Foreskin fibroblast (primary cell): ENCODE measurements at places on chromosomes 2 and 18.

DNA sequence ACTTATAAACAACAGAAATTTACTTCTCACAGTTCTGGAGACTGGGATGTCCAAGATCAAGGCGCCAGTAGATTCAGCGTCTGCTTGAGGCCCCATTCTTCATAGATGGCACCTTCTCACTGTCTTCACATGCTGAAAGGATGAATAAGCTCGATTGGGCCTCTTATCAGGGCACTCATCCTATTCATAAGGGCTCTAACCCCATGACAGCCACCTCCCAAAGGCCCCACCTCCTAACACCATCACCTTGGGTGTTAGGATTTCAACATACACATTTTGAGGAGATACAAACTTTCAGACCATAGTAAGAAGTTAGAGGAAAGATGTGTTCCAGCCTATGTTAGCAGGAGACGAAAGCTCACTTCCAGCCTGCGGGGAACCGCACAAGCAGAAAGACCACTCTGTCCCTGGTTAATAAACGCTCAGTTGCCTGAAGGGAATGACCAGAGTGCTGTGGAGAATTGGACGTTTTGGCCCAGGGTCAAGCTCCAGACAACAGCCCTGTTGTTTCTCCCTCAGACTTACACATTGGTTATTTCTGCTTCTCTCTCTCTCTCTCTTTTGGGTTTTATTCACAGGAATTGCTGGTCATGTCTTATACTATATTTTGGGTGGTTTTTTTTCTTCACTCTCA lies 90.3 kb downstream of the MAPRE2 start:
- peak; percentile 20 for DNase-seq

- DNase-seq = no peak
These were observed 259.7 kb downstream of the ETAA1 start for GRCh38 chr2:67656875-67657274.

GRCh38 chr18:54774981-54775665 lies 53.2 kb upstream of the RAB27B start:
- peak; percentile 28 for DNase-seq

- no peak for DNase-seq
These were observed 79.9 kb upstream of the NDUFV2 start for GRCh38 chr18:9022397-9023155.

DNA sequence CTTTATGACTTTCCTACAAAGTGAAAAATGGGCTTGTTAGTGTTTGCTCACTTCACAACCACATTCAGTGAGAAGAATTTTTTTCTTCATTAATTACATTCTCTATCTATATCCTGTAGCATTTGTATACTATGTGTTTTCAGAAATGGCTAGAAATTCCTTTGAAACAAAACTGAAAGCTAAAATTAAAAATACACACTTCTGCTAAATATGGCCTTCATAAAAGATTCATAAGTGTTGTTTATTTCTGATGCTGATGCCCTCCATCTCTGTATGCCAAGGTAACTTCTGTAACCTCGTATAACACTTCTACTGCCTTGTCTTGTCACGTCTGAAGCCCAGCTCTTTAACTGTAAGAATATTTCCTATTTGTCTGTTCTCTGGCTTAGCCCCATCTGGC lies 59.8 kb downstream of the PMAIP1 start:
- no peak for DNase-seq

DNA sequence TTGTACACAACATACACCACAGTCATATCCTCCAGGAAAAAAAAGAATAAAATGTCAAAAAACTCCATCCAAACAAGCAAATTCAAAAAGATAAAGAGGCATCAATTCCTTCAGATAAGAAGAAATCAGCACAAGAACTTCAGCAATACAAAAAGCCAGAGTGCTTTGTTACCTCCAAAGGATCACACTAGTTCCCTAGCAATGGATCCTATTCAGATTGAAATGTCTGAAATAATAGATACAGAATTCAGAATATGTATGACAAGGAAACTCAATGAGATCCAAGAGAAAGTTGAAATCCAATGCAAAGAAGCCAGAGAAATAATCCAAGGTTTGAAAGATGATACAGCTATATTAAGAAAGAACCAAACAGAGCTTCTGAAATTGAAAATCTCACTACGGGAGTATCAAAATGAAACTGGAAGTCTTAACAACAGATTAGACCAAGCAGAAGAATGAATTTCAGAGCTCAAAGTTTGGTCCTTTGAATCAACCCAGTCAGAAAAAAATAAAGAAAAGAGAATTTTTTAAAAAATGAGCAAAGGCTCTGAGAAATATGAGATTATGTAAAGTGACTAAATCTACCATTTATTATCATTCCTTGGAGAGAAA lies 80.6 kb downstream of the TRABD2A start:
- DNase-seq = no peak

- peak; percentile 71 for DNase-seq
These were observed 6.5 kb upstream of the YWHAQ start for GRCh38 chr2:9637330-9637729.

DNA sequence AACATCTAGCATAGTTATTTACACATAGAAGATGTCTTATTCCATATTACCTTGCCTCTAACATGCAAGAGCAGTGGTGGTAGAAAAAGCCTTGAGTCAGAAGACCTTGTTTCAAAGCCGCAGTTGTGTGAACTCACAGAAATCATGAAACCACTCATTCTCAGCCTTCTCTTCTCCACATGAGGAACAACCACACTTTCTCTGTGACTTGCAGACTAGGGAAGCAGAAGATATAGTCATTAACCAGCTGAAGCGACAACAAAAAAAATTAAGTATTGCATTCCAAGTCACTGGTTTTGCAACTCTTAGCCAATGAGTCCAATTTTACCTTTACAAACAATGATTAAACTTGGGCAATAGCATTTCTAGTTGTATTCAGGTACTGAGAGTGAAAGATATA lies 19.0 kb downstream of the TWSG1 start:
- DNase-seq = no peak

DNA sequence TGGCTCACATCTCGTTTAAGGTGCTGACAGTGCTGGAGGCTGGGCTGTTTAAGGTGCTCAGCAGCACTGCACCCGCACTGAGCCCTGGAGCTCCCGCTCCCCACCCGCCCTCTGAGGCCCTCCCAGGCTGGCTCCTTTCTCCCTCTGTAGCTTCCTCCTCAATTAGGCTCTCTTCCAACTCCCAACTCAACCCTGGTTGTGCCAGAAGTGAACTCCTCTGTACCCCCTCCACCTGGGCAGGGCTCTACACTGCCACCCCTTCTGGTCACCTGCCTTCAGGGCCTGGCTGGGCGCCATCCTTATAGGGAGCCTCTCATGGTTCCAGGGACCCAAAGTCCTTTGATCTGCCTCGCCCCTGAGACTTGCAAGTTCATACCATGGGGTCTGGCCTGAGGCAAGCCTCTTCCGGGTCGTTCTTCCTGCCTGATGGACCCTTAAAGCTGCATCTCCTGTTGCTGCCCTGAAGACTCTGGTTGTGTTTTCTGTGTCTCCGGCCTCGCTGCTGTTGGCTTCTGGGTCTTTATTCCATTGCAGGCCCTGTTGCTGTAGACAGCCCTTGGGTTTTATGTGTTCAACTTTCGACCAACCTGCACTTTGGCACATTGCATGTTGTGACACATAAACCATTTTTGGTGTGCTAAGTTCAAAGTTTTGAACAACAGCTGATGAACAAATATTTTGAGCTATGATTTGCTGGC lies 199.6 kb downstream of the LDLRAD4 start:
- no peak for DNase-seq

GRCh38 chr2:173184031-173185004 lies 108.7 kb downstream of the MAP3K20 start:
- DNase-seq = peak; percentile 97

- no peak for DNase-seq
These were observed 97.3 kb upstream of the GCFC2 start for GRCh38 chr2:75807992-75808391.

DNA sequence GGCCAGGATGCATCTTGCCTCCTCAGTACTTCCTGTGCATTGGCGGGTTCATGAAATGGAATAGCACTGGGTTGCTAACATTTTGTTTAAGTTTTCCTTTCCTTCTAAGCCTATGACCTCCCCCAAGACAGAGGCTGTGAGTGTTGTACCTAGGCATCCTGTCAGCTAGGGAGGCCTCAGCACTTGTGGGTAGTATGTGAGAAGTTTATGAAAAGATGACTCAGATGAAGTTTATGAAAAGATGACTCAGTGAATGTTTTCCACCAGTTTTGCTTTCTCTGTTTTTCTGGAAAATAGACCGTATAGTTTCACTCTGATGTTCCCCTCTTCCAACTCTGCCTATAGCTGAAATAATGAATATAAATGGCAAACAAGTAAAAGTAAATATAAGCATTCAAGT lies 412.9 kb downstream of the TMEM182 start:
- DNase-seq = no peak

GRCh38 chr2:6647046-6647445 lies 218.7 kb downstream of the CMPK2 start:
- DNase-seq = no peak

DNA sequence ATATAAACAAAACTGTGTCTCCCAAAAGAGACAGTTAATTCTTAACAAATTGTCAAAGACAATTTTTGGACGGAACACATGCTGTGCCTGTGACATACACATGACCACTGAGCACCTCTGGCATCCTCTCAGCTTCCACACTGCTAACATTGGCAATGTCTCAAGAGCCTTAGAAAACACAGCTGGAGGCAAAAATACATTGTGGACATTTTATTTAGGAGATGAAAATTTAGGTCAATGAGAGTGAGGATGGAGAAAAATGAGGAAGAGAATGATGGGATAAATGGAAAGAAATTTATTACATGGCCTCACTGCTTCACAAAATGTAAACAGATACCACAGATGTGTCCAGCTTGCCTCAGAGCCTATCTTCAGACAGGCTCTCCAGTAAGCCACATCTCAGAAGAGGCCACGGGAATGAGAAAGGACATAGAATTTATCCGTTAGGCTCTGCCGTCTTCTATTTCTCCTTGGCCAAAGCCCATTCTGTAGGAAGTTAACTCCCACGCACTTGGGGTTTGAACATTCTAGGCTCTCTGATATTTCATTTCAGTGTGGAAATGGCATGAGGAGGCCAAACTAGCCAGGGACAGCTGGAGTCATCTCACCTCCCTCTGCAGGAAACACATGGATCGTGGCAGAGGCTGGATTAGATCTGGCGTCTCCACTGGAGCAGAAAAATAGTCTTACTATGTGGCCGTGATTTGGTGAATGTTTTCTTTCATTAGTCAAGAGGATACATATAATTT lies 519.4 kb upstream of the DSEL start:
- DNase-seq = peak; percentile 47
